Stimulated activated CD8-positive, alpha-beta memory T cell treated with anti-CD3 and anti-CD28 coated beads, Interleukin-15, amount 100 ng/mL, for 4 hours (primary cell): ENCODE measurements at places on chromosomes 2 and 18.

GRCh38 chr2:102660070-102660469, 40.7 kb downstream of the SLC9A2 start:
- no peak for DNase-seq

DNA sequence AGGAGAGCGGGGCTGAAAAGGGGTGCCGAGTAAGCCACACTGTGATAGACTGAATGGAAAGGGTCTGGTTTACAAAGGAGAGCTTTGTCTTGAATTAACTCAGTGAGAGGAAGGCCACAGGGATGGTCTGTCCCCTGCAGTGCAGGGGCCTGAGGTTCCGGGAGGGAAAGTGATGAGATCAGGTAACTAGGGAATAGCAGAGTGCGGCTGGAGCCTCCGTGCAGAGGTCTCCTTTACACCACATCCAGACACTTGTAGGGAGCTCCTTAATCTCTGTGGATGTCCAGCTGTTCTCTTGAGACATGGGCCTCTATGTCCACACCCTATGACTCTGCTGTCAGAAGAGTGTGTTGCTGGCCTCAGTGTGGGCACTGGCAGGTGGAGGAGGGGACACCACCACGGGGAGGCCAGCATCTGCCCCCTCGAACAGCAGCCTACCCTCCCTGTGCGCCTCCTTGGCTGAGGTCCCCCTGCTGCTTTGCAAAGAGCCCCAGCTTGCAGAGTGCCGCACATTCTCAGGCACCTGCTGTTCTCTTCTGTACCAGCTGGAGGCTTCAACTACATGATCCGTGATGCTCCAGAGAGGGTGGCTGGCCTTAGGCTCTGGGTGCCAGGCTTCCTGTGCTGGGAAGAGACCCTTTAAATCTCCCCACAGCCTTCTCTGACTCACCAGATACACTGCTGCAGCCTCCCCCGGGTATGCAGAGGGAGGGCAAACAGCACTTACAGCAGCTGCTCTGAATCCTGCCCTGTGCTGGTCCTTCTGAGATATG, 25.9 kb downstream of the ENOSF1 start:
- DNase-seq, result no peak

GRCh38 chr2:74399785-74400184, 19.7 kb upstream of the DCTN1 start:
- no peak for DNase-seq

DNA sequence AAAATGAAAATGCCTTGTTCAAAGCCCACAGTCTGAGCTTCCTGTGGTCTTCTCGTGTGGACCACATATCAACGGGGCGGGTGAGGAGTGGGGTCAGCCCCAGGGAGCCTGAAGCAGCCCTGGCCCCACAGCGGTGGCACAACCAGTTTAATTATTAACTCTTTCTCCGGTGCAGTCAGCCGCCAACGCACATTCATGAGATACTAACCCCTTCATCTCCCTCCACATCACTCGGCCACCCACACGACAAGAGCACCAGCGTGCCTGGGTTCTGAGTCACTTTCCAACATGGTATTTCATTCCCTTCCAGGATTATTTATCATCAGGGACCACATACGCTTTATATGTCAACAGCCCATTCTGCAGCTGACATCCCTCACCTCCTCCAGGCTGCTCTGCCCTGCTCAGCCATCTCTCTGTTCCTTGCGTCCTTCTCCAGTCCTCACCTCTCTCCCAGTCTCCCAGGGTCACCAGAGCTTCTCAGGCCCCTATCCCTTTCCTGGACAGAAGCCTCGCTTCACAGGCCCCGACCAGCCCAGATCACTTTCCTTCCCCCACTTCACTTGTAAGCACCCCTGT, 48.0 kb upstream of the ID2 start:
- no peak for DNase-seq

DNA sequence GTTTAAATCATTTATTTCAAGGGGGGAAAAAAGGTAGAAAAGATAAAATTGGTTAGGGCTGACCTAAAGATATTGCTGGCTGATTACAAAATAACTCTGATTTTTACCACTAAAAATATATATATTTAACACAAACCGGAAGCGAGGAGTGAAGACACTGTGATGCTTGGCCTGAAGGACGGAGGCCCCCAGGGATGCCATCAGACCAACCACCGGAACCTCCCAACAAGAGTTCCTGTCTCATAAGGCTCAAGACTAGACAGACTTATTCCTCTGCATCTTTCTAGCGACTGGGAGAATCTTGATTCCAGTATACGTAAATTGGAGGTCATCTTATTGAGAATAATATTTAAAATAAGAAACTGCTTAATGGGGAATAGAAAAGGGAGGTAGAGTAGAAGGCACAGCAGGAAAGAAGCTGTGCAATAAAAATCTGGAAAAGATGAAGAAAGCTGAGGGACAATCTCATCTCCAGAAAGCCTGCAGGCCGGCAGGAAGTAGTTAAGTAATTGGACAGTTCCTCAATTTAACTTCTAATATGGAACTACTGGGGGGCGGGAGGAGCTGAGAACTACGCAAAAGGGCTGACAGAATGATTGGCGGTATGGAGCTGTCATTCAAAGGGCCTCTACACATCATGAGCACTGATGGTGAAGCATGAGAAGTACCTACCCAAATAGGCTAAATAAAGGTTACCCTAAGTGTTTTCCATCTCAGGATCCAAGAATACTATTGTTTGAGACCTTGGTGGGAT, 91.1 kb downstream of the DTNB start:
- no peak for DNase-seq

DNA sequence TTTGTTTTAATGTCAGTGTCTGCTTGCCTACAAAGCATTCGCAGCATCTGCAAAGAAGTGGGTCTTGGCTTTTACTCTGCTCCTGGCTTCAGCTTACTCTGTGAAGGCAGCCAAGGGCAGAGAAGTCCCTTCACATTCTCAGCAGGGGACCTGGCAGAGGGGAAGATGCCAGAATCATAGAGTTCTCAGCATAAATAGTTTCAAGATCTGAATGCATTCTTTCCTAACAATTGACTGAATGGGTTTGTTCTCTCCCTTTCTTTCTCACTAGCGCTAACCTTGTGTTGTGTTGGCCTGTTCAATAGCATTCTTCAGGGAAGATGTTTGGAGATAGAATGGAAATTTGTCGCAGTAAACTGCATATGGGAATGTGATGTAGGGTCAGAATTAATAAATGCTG, 106.9 kb downstream of the FARSB start:
- DNase-seq, result no peak

GRCh38 chr2:207334301-207334623, 168.5 kb upstream of the KLF7 start:
- no peak for DNase-seq

- DNase-seq, result no peak
These were observed 34.7 kb downstream of the NHEJ1 start for GRCh38 chr2:219125886-219126270.

DNA sequence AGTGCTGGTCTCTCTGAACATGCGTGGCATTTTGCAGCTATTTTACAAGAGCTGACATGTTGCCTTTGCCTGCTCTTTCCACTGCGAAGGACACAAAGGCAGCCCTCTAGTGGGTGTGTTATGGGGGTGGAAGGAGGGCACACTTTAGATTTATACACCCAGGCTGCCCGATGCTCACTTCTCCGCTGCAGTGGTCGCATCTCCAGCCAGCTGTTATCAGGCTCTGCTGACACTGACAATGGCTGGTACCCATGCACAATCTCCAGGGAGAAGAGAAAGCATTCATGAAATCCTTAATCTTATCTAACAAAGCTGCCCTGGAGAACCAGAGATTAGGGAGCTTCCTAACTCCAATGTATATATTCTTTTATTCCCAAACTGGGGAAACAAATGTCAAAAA, 113.5 kb downstream of the EPHA4 start:
- DNase-seq, result no peak

GRCh38 chr2:236818281-236819045, 248.8 kb downstream of the ACKR3 start:
- DNase-seq, result no peak

DNA sequence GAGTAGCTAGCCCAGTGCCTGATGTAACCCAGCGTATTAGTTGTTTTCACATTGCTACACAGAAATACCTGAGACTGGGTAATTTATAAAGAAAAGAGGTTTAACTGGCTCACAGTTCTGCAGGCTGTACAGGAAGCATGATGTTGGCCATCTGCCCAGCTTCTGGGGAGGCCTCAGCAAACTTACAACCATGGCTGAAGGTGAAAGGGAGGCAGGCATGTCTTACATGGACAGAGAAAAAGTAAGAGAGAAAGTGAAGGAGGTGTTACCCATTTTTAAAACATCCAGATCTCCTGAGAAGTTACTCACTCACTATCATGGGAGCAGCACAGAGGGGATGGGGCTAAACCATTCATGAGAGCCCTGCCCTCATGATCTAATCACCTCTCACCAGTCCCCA, 6.1 kb upstream of the CYRIA start:
- no peak for DNase-seq

GRCh38 chr2:194550702-194551101, 1106.3 kb upstream of the SLC39A10 start:
- no peak for DNase-seq

- no peak for DNase-seq
These were observed 34.3 kb downstream of the TCF7L1 start for GRCh38 chr2:85167479-85167878.

DNA sequence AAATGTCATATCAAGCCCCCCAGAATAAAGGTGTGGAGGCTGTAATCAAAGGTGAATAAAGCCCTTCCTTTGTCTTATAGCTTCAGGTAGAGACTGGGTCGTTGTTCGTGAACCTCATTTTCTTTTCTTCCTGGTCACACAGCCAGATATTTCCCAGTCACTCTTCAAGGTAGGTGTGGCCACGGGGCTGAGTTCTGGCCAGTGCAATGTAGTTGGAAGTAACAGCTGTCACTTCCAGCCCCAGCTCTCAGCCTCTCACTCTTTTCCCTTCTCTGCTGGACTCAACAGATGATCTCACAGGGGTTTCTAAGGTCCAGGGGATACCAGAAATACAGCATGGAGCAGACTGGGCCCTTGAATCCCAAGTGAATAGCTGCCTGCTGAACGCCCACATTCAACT, 15.8 kb upstream of the TRPM8 start:
- no peak for DNase-seq

GRCh38 chr2:70133127-70133452, 45.8 kb downstream of the PCBP1 start:
- DNase-seq, result no peak

- DNase-seq, result no peak
These were observed 89.1 kb downstream of the MEIS1 start for GRCh38 chr2:66523990-66524389.

DNA sequence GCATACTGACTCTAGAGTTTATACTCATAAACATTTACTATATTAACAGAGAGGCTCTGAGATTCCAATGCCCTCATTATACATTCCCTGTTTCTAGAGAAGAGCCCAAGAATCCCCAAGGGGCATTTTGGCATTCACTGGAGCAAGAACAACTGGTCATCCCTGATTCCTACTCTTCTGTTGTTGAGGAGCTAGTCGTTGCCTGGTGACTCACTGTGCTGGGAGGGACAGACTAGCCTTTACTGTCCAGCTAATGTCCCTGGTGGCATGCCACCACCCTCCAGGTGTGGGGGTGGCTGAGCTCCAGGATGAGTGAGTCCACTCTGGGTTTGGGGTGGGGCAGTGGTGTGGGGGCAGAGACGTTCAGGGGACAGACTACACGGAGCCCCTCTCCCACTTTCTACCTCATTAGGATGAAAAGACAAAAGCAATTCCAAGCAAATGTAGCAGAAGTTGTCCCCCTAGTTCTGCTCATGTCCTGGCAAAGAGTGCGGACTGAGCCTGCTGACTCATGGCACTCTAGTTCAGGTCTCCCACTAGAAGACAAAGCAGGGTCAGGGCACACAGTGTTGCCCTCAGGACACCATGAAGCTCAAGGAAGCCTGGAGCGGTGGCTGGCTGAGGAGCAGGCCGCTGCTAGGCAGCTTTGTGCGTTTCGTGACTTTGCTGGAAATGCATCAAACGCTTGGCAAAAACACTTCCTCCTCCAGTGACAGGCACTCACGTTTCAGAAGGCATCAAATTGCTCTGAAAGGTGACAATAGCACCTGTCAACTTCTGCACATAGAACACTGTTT, 49.4 kb downstream of the RHOB start:
- DNase-seq, result no peak

GRCh38 chr2:60964651-60965498, 52.6 kb upstream of the PEX13 start:
- no peak for DNase-seq

DNA sequence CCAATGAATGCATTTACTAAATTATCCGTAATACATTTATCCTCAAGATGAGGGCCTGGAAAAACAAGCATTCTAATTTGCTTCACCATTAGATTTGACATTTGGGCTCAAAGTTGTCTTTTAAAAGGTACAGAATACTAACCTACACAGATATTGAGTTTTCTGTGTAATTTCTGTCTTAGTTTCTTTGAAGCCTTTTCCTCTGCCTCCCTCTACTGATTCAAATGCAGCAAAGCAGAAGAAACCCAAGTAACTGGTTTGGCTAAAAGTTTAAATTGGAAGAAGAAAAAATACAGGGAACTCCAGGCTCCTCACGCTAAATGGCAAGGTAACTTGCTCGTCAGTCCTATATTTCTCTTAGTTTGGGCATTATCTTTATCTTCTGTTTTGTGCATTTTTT, 53.3 kb upstream of the SLC5A7 start:
- no peak for DNase-seq

GRCh38 chr2:99259465-99259864, 4.0 kb upstream of the LYG2 start:
- DNase-seq, result no peak

GRCh38 chr2:200625958-200626363, 40.1 kb downstream of the AOX1 start:
- no peak for DNase-seq

DNA sequence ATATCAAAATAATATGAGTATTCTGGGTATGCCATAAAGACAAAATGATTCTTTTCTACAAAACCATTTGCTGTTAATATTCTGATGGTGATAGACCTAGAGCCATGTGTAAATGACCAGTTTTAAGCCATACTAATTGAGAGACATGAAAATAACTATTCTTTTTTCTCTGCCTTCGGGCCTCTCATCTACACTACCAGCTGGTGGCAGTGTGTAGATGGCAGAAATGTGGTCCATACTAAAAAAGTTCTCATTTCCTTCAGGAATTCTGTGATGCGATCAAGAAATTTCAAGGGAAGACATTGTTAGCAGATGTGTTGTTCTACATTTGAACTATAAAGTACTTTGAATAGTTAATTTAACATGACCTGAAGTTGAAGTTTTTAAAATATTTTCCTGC, 485.2 kb downstream of the TRIB2 start:
- no peak for DNase-seq

- DNase-seq, result no peak
These were observed 9.9 kb downstream of the IMPA2 start for GRCh38 chr18:11991021-11991795.

GRCh38 chr18:57644540-57644939, 22.9 kb upstream of the NARS1 start:
- no peak for DNase-seq

DNA sequence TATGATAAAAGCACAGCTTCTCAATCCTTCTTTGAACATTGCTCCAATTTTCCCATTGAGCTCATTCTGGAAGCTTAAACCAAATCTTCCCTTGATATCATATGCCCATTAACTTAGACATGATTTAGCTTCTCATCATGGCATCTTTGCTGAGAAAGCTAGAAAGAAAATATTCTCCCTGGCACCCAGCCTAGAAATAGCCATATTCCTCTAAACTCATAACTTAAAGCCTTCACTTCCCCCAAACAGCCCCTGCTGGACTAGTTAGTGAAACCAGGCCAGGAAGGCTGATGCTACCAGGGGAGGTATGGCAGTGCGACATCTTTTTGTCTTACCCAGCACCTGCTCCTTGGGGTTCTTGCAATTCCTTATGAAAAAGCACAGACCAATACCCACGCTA, 4.3 kb downstream of the AAK1 start:
- no peak for DNase-seq

- DNase-seq, result no peak
These were observed 90.9 kb downstream of the ACVR1 start for GRCh38 chr2:157785200-157785599.

GRCh38 chr2:135125940-135126339, 73.8 kb downstream of the RAB3GAP1 start:
- no peak for DNase-seq
